NCI-H526 (cell line): ENCODE measurements at places on chromosomes 4 and X.
A peak's percentile ranks its signal among the peaks of the same experiment; 100 is the strongest.

DNA sequence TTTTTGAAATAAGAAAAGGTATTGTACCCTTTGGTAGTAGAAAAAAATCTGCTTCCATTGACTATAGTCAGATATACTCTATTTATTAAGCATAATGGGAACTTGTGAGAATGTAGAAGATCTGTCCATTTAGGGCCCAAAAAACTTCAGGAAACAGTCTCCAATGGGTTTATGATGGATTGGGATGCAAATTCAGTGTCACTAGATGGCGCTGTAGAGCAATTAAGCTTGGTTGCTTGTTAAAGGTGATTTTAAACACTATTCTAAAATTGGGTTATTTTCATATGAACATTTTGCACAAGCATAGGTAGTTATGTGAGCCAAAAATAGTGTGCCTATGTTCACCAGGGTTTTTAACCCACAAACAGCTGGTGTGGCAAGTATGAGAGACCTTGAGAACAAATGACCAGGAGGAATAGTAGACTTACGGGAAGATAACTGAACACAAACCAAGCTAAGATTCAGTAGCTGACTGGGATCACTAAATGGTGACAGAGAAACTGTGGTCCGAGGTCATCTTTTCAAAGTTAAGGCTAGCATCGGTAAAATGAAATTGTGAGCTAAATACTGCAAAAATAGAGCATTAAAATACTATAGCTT, 80.3 kb upstream of the LSM6 start:
- DNase-seq = peak; percentile 8

- no peak for DNase-seq
Measured at GRCh38 chrX:46791927-46792809, 33.2 kb upstream of the SLC9A7 start.

DNA sequence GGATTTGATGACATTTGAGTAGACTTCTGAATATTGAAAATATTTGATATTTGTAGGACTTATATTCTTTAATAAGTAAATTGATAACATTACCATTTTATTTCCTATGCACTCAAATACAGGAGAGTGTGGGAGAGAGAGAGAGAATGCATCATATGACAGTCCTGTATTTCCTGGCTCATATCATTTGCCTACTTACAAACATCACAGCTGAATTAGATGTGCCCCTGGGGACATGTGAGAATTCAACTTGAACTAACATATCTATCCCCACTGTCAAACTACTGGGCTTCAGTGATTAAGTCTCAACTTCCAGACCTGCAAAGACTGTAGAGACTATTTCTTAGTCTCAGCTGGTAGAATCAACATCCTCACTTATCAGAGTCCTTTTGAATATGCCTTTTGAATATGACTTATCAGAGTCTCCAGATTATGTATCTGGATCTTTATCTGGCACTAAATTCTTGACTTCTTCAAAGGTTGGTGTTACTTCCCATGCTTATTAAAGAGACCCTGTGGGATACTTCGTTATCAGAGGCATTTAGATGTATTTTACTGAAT, 75.5 kb downstream of the PABPC4L start:
- peak; percentile 77 for DNase-seq

DNA sequence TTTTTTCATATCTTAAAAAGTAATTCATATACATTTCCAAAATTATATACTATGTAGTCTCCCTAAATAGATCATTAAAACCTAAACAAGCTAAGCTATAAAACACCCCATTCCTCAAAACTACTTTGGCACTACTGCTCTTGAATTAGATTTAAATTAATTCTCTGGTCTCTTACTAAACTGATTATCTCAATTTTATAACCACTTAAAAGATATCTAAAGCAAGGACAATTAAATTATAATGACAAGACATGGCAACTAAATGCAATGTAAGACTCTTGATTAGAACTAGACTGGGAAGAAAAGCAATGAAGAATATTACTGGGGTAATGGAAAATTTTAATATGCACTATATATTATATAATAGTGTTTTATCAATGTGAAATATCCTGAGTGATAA, 27.9 kb downstream of the TMEM184C start:
- DNase-seq = no peak

GRCh38 chr4:1210241-1210841, 38.0 kb upstream of the SPON2 start:
- no peak for DNase-seq

DNA sequence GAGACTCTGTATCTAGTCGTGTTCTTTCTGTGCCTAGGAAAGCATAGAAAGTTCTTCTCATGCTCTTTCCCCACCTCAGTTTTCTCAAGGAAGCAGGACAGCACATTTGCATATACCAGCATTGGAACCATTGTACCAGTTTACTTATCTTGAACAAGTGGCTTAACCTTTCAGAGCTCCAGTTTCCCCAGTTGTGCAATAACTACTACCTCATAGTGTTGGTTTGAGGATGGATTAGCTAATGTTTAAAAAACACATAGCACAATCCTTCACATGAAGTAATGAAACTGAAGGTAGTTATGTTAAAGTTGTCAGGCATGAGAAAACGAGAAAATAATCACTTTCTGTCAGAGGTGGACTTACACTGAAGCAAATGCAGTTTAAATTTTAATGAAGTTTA, 92.2 kb upstream of the H2AZ1 start:
- DNase-seq = no peak
